ENCODE measurements at places on chromosomes 5 and 9.

DNA sequence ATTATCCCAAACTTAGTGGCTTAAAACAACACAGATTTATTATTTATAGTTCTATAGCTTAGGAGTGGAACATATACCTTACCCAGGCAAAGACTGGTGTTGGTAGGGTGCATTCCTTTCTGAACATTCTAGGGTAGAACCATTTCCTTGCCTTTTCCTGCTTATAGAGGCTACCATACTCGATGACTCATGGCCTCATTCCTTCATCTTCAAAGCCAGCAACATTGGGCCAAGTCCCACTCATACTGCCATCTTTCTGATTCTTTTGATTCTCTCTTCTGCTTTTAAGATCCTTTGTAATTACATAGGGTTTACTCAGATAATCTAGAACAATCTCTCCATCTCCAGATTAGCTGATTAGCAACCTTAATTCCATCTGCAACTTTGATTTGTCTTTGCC lies 452.7 kb upstream of the KLF4 start:
- DNase-seq = no peak

- DNase-seq = no peak
Observed at GRCh38 chr9:26773056-26773455, 119.5 kb downstream of the CAAP1 start.

- DNase-seq = no peak
Observed at GRCh38 chr9:108708448-108708847, 147.3 kb downstream of the ACTL7B start.

DNA sequence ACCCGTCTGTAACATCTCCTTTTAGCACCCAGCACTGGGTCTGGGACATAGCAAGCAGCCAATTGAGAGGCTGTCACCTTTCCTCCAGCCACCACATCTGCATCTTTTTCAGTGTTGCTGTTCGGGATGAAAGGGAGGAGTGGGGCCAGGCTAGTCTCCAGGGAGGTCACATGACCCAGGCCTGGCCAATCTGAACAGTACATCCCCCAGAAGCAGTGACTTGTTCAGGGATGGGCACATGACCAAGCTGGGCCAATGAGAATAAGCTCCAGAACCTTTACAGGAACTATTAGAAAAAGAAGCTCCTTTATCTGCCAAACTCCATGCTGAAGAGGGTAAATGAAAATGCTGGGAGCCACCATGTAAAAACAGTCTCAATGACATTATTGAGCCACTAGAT lies 359.0 kb downstream of the SLIT3 start:
- no peak for DNase-seq

GRCh38 chr5:52269859-52270258 lies 517.9 kb upstream of the ITGA1 start:
- no peak for DNase-seq

- DNase-seq = no peak
Observed at GRCh38 chr5:59206132-59206581, 623.3 kb downstream of the RAB3C start.

DNA sequence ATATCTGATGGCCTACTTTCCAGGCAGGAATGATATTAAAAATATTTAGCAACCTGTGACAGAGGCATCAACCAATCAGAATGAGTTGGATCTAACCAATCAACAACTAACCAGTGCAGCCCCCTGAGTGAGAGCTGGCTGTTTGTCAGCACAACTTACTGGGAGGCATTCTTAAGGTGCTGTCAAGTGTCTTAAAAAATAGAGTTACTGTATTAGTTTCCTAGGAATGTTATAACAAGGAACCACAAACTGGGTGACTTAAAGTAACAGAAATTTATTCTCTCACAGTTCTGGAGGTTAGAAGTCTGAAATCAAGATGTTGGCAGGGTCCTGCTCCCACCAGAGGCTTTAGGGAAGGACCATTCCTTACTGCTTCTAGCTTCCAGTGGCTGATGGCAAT lies 85.2 kb downstream of the ATG10 start:
- DNase-seq = no peak

GRCh38 chr9:122948313-122948712 lies 7.5 kb downstream of the RABGAP1 start:
- no peak for DNase-seq

GRCh38 chr5:102545175-102545574 lies 46.4 kb upstream of the SLCO6A1 start:
- peak; percentile 27 for DNase-seq

Data from HCT116 (cell line).